ENCODE measurements at places on chromosomes 3 and 15.

GRCh38 chr3:66037330-66037985, 1.3 kb downstream of the MAGI1 start:
- no peak for DNase-seq

GRCh38 chr15:48754011-48754410, 56.9 kb downstream of the CEP152 start:
- no peak for DNase-seq

GRCh38 chr3:98182196-98182595, 15.7 kb downstream of the OR5H15 start:
- DNase-seq = no peak

DNA sequence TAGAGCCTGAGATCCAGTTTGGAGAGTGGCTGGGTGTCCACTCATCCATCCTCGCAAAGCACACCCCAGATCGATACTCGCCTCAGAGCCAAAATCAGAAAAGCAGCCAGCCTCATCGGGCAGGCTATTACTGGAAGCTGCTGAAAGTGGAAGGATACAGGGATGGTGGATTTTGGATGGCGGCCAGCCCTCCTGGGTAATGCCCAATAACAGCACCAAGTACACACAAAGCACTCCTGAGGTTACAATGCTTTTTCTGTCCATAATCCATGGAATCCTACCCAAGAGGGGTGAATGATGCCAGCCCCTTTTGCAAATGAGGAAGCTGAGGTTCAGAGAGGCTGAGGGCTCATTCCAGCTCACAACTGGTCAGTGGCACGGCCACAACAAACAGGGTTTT, 93.1 kb upstream of the SLC6A11 start:
- no peak for DNase-seq

DNA sequence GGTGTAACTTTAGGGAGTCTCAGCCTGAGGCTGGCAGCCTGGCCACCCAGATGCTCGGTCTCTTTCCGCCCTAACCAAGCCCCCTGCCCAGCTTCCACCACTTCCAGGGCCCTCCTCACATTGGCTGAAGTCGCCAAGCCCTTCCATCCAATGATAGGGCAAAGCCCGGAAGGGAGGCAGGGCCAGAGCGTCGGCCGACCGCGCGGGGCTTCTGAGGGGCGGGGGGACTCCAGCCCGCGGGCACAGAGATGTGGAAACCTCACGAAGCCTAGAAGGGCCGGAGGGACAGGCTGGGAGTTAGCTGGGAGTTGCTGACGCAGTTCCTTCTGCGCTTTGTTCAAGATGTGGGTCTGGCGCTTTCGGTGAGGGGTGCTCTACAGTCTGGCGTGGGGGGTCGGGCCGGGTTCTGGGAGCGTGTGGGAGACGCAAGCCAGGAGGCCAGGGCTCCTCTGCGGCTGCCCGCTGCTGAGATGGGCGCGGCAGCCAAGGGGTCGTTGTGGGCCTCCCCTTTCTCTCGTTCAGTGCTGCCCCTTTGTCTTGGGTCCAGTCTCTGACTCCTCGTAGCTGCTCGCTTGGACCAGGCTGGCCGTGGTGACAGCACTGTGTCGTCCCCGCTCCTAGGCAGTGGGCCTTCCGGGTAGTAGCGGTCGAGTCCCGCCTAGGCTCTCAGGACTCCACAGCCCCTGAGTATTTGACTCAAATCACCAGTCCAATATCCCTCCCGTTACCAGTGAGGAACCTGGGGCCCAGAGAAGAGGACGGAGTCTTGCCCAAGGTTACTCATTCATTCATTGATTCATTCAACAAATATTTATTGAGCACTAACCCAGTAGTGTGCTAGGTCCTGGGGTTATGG, at the start of gene ZNF660:
ZNF660 (plus strand) TSS at position 319 of the 856 bp plus-strand sequence. CDS start 9,230 bp downstream, outside the sequence.
- DNase-seq = peak; percentile 53

GRCh38 chr3:99678896-99679295, 40.5 kb downstream of the COL8A1 start:
- no peak for DNase-seq

DNA sequence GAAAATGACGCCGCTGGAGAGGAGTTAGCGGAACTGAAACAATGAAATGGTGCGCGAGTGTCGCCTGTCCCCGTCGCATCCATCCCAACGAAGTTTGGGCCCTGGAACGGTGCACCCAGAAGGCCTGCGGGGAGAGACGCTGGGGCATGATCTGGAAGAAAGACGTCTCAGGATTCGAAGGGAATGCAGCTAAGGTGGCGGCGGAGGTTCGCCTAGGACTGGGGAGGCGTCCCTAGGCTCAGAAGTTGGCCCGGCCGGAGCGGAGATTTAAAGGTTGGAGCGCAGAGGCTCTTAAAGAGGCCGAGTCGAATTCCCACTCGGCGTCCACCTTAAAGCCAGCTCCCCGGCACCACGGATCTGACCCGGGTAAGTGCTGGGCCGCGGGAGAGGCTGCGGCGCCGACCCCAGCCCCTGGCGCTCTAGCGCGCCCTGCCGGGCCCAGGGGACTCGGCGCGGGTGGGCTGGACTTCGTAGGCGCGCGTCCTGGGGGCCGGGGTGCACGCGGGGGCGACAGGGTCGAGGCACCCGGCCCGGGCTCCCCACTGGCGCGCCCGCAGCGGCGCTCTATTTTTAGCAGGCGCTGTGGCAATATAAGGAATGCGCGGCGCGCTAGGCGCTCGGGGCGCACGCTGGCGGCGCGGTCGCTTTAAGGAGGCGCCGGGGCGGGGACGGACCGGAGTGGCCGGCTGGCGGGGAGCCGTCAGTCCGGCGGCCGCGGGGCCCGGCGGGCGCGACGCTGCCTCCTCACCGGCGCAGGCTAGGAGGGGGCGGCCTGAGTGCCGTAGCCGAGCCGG, at the start of gene MRAS:
MRAS (plus strand) TSS at position 620 of the 794 bp plus-strand sequence. CDS start 24,305 bp downstream, outside the sequence.
- peak; percentile 41 for DNase-seq

DNA sequence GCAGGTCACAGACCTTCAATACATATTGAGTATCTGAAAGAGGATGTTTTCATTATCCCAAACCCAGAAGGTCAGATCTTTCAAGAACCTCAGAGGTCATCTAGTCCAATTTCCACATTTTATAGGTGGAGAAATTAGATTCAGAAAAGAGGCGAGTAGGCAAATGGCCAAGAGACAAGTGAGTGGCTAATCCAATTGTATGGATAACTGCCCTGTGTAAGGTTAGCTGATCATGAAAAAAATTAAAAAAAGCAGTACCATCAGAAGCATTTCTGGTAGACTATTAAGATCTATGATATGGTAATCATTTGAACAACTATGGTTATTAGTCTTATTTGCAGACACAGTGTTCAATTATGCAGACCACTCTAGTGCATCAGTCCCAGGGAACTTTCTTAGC, 660.7 kb upstream of the CFAP20DC start:
- no peak for DNase-seq

GRCh38 chr3:50392101-50392715, 32.9 kb upstream of the TMEM115 start:
- DNase-seq = no peak

GRCh38 chr15:37891766-37892368, 42.6 kb upstream of the TMCO5A start:
- peak; percentile 44 for DNase-seq

- DNase-seq = peak; percentile 67
Measured at GRCh38 chr3:16136055-16136454, 38.4 kb upstream of the GALNT15 start.

DNA sequence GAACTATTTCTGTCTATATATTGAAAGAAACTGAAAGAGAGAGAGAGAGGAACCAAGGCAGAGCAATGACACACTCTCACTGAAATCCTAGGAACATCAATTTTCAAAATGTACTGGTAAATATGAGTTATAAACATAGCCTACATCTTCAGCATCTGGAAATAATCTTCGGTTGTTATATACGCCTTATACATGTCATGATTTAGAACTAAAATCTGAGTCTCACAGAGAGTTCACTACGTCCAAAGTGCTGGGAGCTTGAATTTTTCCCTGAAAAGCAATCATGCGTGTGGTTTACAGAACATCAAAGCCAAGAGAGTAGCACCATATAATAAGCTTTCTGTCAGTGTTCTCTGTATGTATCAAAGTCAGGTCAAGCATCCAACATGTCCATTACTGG, 420.0 kb upstream of the CBLB start:
- DNase-seq = peak; percentile 51

- DNase-seq = no peak
Measured at GRCh38 chr3:31449318-31449717, 83.4 kb upstream of the STT3B start.

GRCh38 chr3:178507507-178508442, 28.5 kb upstream of the KCNMB2 start:
- DNase-seq = no peak

DNA sequence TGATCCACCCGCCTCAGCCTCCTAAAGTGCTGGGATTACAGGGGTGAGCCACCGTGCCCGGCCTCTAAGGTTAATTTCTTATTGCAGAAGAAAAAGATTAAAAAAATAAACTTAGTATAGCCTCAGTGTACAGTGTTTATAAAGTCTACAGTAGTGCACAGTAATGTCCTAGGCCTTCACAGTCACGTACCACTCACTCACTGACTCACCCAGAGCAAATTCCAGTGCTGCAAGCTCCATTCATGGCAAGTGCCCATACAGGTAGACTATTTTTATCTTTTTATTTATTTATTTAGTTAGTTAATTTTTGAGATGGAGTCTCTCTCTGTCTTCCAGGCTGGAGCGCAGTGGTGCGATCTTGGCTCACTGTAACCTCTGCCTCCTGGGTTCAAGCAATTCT, 3.2 kb upstream of the FLNB start:
- DNase-seq = no peak

Data from fibroblast of skin of left biceps (primary cell).